ENCODE measurements at places on chromosomes 4 and X.

DNA sequence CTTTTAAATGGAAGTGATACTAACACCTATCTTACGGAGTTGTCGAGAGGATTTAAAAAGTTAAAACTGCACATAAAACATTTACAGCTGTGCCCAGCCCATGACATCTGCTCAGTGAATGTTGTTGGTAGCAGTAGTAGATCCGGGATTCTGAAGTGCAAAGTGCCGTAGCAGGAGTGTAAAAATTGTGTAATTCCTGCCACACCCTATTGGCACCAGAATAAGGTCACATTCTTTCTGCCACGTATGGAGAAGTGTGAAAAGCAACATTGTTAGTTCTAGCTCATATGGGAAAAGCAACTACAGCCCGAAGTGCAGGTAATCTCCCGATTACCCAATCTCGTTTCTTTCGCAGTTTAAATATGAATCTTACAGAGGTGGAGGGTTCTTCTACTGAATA, 31.2 kb downstream of the PRIMPOL start:
- no peak for DNase-seq

DNA sequence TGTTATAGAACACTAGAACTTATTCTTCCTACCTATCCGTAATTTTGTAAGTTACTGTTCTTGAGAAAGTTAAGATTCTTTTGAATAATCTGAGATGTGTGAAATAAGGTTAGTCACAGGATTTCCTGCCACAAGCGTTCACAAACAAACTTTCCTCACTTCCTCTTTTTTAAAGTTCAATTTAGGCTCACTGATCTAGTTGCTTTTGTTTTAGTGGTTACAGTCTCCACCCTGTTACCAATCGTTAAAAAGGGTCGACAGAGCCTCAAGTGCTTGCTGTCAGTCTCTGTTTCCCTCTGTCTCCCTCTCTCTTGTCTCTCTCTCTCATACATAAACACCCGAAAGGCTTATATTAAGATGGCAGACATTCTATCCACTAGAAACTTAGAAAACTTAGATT, 35.9 kb upstream of the STK26 start:
- no peak for DNase-seq

DNA sequence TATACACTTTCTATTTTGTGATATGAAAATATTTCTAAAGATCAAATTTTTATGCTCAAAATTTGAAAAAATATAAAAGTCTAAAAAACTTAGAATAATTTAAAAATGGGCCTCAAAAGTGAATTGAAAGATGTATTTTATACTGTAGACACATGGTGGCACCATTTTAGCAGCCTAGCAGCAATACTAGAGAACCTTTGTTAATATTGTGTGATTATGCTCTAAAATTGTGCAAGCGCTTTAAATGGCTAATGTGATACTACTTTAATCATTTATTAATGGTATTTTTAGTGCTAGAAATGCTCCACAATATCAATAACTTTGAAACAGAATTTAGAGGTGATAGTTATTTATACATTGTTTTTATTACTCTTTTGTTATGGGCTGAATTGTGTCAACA, 3.7 kb upstream of the GUF1 start:
- no peak for DNase-seq

- DNase-seq, result no peak
These were observed 38.5 kb upstream of the PDLIM5 start for GRCh38 chr4:94413085-94413840.

DNA sequence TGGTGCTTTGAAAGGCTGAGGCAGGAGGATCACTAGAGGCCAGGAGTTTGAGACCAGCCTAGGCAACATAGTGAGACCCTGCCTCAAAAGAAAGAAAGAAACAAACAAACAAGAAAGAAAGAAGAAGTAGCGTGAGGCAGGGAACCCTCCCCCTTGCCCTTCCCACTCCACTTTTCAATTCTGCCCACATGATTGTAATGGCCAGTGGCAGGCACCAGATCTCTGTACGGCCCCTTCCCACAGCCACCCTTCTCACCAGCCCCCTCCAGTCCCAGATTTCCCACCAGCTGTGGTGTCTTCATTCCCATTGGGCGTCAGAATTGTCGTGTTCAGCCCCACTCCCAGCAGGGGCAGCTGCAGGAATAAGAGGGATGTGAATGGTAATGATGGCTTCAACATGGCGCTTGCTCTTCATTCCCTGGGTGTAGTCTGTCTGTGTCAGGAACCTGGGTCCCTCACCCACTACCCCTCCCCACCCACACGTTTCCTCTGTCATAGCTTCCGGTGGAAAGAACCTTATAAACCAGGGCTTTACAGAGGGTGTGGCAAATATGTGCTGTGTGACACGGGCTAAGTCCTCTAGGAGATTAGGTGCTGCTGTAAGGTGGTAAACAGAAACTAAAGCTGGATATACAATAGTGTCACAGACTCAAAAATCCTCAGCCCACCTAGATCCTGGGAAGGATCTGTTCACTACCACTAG, at the start of gene IL2RG:
Gene IL2RG (minus strand): TSS at position 437 of the 703 bp plus-strand sequence. CDS start 38 bp downstream, at position 399.
- DNase-seq, result no peak

GRCh38 chr4:25051534-25051933, 20.8 kb upstream of the LGI2 start:
- DNase-seq, result no peak

Measured in HuH-7.5 (cell line).